Activated CD4-positive, alpha-beta T cell treated with anti-CD3 and anti-CD28 coated beads for 4 hours (primary cell): ENCODE measurements at places on chromosomes 7 and 10.

- no peak for DNase-seq
Measured at GRCh38 chr7:77542409-77542808, 5.3 kb downstream of the PTPN12 start.

DNA sequence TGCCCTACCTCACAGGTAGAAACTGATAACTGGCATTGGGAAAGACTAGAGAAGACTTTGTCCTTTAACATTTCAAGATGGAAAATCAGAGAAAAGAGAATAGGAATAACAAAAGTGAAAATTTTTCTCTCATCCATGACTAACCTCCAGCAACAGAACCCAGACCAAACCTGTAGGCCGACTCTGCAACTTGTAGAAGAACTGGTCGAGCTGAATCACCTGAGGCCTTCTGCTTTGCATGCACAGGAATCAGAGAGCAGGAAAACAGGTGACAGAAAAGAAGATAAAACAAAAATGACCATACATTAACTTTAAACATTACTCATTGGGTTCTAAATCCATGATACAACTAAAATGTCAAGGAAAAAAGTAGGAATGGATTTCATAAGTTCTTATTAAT lies 137.1 kb downstream of the SLC25A13 start:
- no peak for DNase-seq

GRCh38 chr7:12229046-12229445 lies 18.0 kb downstream of the TMEM106B start:
- no peak for DNase-seq

- DNase-seq, result no peak
Measured at GRCh38 chr7:6502886-6503285, 48.4 kb downstream of the GRID2IP start.

DNA sequence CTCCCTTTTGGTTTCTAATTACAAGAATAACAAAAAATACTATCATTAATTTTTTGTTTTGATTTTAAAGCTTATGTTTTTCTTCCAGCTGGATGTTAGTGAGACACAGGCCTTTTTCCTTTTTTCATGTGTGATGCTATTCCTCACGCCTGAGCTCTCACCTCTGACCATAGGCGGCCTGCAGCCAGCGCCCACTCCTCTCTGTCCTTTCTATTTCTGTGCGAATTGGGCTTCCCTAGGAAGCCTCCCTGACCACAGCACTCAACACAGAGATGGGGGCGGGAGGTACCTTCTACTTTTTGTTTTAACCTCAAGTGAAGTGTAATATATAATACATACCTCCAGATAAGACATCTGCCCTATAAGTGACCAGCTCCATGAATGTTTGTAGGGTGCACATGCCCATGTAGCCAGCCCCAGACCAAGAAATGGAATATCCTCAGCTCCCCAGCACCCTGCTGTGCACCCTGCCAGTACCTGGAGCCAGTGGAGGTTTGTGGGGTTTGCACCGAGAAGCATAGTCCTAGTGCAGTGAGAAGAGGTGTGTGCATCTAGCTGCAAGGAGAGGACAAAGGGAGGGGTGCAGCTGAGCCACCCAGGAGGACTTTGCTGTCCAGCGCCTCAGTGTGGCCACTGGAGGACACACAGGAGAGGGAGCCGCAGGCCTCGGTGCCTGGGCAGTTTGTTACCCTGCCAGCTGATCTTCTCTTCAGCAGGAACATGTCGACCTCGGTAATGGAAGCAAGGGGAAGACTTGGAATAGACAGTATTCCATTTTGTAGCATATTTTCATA lies 38.5 kb downstream of the BNIP3 start:
- no peak for DNase-seq

DNA sequence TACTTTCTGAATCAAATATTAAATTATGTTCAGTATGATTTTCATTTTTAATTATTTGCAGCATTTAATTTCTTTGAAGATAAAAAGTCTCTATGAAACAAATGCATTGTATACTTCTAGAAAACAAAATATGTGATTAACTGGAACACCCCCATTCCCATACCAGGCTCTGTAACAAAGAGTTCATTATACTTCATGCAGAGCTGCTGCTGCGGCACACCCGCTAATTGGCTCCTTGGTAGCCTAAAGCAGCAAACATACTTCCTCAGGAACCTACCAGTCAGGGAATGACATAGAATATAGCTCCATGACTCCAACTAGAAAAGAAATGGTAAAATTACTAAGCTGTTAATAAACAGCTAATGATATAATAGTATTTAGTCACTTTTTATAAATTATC lies 19.3 kb downstream of the RAB11FIP2 start:
- no peak for DNase-seq

GRCh38 chr10:3891396-3891795 lies 106.4 kb upstream of the KLF6 start:
- no peak for DNase-seq

DNA sequence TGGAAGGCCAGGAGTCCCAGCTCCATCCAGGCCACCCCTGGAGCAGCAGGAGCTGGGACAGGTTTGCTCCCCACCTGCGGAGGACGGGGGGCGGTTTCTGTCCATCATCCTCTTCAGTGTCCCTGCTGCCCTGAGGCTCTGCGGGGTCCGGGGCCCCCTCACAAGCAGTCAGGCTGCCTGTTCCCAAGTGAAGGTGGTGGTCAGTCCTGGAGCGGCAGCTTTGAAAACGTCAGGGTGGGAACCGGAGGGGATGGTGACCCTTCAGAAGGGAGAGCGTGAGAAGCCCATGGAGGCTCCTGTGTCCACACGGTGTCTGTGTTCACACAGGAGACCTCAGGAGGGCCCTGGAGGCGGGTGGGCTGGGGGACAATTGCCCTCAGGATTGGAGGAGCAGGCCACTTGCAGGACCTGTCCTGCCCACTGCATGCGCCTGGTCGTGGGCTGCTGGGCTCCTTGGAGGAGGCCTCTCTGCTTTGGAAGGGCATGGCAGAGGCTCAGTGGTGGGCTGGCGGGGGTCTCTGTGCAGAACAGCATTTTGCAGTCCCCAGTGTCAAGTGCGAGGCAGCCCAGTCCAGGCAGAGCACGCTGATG lies 49.3 kb upstream of the INPP5A start:
- no peak for DNase-seq

DNA sequence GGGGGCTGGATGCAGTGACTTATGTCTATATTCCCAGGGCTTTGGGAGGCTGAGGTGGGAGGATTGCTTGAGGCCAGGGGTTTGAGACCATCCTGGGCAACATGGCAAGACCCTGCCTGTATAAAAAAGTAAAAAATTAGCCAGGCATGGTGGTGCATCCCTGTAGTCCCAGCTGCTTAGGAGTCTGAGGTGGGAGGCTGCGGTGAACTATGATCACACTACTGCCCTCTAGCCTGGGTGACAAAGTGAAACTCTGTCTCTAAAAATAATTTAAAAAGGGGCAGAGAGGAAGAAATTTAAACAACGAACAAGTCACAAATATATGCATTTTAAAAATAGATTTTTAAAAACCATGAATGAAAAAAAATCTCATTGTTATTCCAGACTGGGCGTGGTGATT lies 46.2 kb upstream of the FEZF1 start:
- no peak for DNase-seq

- DNase-seq, result no peak
Measured at GRCh38 chr7:32536585-32536984, 41.3 kb downstream of the AVL9 start.

DNA sequence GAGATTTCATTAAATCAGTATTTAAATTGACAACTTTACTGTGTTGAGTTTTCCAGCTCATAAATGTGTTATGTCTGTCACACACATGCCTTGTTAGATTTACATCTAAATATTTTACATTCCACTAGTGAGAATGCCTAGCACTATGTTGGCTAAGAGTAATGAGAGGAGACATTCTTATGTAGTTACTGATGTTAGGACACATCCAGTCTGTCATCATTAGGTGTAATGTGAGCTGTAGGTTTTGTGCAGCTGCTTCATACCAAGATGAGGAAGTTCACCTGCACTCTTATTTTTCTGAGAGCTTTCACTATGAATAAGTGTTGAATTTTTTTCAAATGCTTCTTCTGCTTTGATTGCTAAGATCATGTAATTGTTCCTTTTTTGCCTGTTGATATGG lies 218.0 kb upstream of the IGFBP3 start:
- DNase-seq, result no peak

GRCh38 chr10:22699976-22700375 lies 14.4 kb downstream of the PIP4K2A start:
- DNase-seq, result no peak

DNA sequence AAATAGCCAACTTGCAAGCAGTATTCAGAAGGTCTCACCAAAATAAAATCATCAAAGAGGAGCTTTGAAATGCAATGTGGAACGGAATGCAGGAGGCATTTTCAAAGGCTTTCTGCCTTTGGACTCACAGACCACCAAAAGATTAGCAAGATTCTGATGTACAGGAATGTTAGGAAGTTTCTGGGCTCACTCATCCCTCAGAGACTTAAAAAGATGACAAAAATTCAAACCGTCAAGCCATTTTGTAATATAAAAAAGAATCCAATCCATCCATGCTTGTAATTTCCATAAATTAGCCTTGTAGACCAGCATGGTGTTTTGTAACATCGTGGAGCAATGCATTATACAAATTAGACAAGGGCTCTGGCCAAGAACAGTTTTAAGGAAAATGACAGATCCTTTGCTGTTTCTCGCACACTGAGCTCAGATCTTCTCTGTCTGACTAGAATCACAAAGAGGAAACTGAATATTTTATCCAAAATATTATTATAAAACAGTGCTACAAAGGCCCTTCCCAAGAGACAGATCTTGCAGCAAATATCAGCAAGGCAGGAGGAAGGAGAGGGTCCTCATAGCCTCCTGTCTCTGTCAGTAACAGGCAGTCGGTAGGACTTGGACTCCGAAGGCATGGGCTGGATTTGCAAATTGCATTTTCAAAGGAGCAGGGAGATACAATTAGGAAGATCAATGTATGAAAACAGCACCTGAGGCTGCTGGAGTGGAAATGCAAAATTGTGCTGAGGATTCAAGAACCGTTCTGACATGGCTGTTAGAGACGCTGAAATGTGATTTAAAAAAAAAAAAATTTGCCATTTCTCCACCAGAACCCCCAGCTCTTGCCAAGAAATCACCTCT lies 57.4 kb upstream of the NRP1 start:
- no peak for DNase-seq

DNA sequence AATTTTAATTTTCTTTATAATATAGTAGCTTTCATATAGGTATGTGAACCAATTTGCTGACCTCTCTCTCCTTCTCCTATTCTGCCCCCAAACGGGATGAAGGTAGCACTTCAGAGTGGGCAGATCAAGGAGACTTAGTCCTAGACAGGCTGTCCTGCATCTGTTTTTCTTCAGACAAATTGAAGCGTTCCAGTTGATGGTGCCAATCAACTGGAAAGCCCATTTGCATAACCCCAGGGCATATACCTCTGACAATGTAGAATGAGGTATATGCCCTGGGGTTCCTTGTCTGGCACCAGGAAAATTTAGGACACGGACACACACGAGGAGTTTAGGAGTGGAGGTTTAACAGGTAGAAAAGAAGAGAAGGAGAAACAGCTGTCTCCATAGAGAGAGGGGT lies 502.9 kb downstream of the HTR7 start:
- DNase-seq, result no peak

GRCh38 chr10:88499569-88500470 lies 83.3 kb downstream of the RNLS start:
- DNase-seq, result no peak

GRCh38 chr7:67990003-67990402 lies 993.4 kb downstream of the TYW1 start:
- no peak for DNase-seq

- DNase-seq, result no peak
Measured at GRCh38 chr10:79274279-79275104, 72.8 kb upstream of the PPIF start.

DNA sequence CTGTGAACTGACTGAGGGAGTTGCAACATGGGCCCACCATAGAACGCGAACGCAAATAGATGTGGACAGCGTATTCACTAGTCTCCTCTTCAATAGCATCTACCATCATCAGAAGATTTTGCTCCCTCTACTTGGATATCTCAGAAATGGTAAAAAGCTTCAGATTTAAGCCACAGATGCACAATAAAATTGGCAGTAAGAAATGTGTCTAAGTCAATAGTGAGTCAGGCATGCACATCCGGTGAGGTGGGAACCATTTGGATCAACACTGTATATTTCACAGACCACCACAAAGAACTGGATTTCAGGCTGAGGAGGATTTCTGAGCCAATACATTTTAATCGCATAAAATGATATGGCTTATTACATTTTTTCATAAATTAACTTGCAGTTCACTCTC lies 111.5 kb upstream of the ADAM12 start:
- no peak for DNase-seq

DNA sequence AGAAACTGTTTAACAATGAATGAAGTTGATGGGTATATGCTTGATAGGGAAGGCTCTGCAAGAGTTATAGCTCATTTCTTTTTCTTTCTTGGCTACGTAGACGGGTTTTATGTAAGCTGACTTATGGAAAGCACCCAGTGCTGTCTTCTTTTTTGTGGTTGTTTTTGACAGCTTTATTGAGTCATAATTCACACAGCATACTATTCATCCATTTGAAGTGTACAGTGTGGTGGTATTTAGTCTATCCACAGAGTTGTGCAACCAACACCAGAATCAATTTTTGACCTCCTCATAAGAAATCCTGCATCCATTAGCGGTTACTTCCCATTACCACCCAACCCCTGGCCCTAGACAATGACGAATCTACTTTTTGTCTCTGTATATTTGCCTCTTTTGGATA lies 240.6 kb upstream of the KIAA1217 start:
- DNase-seq, result no peak

DNA sequence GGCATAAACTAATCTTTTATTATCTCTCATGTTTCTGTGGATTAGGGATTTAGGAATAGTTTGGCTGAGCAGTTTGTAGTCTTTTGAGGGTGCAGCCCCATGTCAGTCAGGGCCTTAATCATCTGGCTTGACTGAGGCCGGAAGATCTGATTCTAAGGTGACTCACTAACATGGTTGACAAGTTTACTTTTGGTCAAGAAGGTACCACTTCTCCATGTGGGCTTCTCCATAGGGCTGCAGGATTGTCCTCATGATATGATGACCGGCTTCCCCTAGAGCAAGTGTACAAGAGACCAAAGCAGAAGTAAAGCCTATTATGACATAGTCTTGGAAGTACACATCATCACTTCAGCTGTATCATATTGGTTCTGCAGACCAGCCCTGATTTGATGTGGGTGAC lies 45.9 kb upstream of the OIT3 start:
- DNase-seq, result no peak

DNA sequence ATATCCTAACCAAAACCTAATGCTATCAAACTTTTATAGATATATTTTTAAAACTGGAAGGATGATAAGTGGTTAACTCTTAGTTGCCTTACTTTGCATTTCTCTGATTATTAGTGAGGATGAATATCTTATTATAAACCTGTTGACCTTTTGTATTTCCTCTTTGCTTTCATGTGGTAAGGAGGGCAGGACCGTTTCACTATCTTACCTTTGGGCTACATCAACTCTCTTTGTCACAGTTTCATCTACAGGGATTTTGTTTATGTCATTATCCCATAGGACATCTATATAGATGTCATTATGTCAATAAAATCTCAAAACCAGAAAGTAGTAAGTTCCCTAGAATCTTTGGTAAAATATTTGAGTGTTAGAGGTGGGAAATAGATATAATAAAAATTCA lies 219.3 kb downstream of the THSD7A start:
- no peak for DNase-seq

- no peak for DNase-seq
Measured at GRCh38 chr10:116268976-116269375, 4.0 kb downstream of the GFRA1 start.

- no peak for DNase-seq
Measured at GRCh38 chr7:85686401-85687181, 499.7 kb upstream of the SEMA3D start.

- DNase-seq, result peak; percentile 14
Measured at GRCh38 chr7:55366461-55367070, 1.4 kb downstream of the LANCL2 start.
